T-helper 9 cell (primary cell): ENCODE measurements at places on chromosomes 5 and 9.
A peak's percentile ranks its signal among the peaks of the same experiment; 100 is the strongest.

DNA sequence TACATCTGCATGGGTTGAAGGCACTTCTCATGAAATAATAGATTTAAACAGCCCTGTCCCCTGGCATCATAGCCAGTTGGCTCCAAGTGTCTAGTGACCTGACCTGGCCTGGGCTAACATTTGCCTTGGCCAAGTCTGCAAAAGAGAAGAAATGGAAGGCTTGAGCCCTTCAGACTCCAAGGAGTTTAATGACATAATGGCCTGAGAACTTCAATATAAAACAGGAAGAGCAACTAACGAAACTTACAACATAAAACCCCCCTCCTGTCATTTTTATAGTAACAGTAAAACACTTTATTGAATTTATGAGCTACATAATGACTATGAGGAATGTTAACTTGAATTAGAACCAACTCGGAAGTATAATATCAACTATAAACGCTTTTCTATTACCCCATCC lies 218.8 kb upstream of the TBCA start:
- no peak for DNase-seq

- no peak for DNase-seq
Observed at GRCh38 chr9:17846948-17847655, 268.2 kb downstream of the SH3GL2 start.

GRCh38 chr5:106376522-106376921 lies 1294.2 kb downstream of the EFNA5 start:
- DNase-seq, result no peak

GRCh38 chr9:124291801-124292396 lies 34.1 kb downstream of the NEK6 start:
- DNase-seq, result no peak

DNA sequence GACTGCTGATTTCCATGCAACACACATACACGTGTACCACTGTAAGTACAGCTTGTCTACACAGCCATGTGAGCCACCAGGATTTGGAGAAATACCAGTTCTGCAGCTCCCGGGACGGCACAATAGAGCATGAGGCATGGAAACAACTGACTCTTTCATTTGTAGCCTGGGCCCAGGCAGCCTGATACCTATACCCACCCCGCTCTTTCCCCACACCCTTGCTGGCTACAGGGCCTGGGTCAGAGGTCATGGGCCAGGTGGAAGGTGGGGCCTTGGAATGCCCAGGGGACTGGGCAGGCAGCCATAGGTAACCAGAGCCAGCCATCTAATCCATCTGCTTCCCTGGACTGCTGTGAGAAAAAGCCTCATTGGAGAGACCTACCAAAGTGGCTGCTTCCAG lies 39.0 kb upstream of the ZSWIM6 start:
- no peak for DNase-seq

DNA sequence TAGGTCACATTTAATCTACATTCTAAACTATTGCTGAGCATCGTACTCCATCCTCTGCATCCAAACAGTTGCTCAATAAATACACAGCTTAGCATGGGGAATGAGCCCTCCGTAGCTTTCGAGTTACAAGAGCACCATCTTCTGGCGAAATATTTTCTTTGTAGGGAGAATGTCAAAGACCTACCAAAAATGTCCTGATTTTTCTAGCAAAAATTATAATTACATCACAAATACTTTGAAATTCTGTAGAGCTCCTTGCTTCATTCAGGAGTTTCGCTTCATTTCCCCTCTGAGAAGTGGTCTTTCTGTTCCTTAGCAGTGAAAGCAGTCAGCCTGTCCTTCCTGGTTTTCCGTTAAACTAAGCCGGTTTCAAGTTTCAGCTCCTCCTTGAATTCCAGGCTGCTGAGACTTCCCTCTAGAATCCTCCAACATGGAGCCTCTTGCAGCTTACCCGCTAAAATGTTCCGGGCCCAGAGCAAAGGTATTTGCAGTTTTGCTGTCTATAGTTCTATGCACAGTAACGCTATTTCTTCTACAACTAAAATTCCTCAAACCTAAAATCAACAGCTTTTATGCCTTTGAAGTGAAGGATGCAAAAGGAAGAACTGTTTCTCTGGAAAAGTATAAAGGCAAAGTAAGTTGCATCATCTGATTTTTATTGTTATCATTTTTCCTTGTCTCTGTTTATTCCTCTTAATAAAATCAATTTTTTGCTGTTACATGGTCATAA lies at the start of gene GPX8:
GPX8 (plus strand) TSS at position 409 of the 730 bp plus-strand sequence; CDS start at position 431, 22 bp downstream.
- DNase-seq, result no peak

- DNase-seq, result no peak
Observed at GRCh38 chr5:135205632-135206349, 171.8 kb upstream of the PITX1 start.

DNA sequence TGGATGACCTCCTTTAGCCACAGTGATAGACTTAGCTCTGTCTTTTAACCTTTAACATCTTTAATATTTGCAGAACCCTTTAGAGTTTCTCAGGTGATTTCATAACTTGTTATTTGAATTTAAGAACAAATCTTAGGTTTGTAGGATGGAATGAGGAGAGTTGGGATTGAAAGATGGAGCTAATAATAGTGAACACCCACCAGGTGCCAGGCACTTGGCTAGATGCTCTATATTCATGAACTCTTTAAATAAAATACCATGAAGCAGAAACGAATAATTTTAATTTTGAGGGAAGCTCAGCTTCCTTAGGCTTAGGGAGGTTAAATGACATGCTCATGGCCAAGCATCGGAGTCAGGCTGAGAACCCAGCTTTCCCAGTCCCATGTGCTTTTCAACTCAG lies 19.4 kb upstream of the CARNMT1 start:
- DNase-seq, result no peak

GRCh38 chr5:115343855-115344254 lies 47.4 kb upstream of the CCDC112 start:
- DNase-seq, result no peak

GRCh38 chr5:54753034-54753433 lies 232.4 kb downstream of the ESM1 start:
- no peak for DNase-seq

DNA sequence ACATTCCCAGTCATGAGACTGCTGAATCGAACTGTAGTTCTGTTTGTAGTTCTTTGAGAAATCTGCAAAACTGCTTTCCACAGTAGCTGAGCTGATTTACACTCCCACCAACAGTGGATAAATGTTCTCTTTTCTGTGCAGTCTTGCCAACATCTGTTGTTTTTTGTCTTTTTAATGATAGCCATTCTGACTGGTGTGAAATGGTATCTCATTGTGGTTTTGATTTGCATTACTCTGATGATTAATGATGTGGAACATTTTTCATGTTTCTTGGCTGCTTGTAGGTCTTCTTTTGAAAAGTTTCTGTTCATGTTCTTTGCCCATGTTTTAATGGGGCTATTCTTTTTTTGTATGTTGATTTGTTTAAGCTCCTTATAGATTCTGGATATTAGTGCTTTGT lies 187.3 kb upstream of the TLE4 start:
- no peak for DNase-seq

- no peak for DNase-seq
Observed at GRCh38 chr5:79069488-79070349, at the start of the genes BHMT2 and DMGDH. BHMT2 (plus strand) TSS chr5:79069767; CDS start chr5:79069783, 16 bp downstream. DMGDH (minus strand) TSS chr5:79069674; CDS start chr5:79069620, 54 bp downstream.

DNA sequence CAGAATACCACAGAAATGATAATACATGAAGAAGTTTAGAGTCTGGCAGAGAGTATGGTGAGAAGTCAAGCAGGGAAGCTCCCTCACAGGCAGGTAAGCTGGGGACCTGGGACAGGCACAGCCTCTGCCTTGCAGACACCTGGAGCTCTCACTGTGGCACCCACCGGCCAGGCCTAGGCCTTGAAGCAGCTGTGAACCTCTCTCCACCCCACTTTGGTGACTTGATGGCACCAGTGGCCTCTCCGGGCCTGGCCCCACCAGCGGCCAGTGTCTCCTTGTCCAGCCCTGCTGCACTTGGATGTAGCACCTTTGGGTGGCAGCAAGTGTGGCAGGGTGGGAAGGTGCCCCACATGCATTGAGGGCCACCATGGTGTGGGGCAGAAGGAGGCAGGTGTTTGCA lies 330.5 kb downstream of the NPR3 start:
- DNase-seq, result no peak

DNA sequence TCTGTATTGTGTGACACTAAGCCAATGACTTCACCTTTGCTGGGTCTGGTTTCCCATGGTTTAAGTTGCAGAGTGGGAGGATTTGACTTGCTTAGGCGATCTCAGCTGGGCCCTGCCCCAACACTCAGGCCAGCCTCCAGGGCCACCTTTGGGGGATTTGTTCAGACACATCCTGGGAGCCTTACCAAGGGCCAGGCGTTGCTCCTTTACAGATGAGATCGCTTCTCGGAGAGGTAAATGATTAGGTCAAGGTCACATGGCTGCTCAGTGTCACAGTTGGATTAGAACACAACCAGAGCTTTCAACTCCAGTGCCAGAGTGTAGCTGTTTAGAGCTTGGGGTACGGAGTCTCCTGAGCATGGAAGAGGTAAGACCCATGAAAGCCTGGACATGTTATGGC lies 57.5 kb downstream of the COL27A1 start:
- no peak for DNase-seq

- no peak for DNase-seq
Observed at GRCh38 chr9:87193925-87194868, 246.9 kb upstream of the GAS1 start.

DNA sequence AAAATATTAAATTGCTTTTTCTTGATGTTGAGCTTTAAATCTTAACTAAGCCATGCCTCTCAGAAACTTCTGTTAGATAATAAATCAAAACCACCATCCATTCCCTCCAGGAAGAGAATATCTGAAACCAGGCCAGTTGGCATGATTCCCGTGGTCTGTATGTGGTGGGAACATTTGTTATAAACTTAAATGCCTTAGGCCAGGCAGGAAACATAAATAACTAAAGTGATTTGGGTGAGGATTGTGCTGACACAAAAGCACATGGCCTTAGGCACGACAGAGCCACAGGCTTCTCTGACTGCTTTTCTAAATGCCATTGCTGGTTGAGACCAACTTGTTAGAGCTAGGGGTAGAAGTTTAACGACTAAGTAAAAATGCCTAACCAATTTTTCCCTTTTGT lies 255.9 kb downstream of the GABRG2 start:
- DNase-seq, result no peak

GRCh38 chr5:131198625-131199024 lies 27.9 kb downstream of the LYRM7 start:
- DNase-seq, result no peak

- no peak for DNase-seq
Observed at GRCh38 chr9:69573651-69574050, 98.5 kb downstream of the APBA1 start.

DNA sequence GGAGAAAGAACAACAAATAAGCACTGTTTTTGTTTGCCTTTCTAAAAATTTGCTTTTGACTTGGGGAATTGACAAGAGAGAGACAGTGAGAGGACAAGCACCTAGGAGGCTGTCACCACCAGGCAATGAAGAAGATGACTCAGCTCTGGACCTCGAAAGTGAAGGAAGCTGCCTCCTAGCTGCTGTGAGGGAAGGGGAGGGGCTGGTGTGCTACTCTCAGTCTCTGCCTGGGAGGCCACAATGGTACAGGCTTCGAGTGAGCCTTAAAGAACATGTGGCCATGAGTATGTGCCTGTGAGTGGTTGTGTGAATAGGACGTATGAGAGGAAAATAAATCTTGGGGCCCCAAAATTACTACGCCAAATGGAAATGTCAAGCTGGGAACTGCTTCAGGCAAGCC lies 7.1 kb upstream of the PLK2 start:
- no peak for DNase-seq

DNA sequence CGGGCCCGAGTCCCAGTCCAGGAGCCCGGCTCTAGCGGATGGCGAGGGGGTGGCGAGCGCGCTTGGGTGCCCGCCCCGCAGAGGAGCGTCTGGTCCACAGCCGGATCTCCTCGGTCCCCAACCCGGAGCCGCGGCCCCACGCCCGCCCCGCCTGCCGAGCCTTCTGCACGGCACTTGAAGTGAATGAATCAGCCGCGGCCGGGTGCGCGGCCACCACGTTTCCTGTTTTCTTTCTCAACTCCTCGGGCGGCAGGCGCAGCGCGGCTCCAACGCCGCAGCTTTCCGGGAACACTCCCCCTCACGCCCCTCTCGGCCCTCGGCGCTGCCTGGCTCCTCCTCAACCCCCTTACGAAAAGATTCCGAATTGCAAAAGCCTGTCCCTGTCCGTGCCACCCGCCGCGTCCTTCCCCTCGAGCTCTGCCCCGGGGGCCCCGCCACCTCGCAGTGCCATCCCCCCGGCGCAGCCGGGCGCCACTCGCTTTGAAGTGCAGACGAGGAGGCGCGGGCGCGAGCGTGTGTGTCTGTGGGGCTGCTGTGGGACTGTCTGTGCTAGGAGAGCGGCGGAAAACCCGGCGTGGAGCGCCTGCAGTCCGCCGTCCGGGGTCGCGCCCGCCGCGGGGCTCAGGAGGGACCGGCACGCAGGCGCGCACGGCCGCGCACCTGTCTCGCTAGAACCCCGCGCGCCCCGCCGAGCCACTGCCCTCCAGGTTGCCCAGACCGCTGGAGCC lies 456.6 kb downstream of the RAB3C start:
- peak; percentile 84 for DNase-seq

GRCh38 chr5:113612060-113612496 lies 98.6 kb downstream of the YTHDC2 start:
- DNase-seq, result no peak

DNA sequence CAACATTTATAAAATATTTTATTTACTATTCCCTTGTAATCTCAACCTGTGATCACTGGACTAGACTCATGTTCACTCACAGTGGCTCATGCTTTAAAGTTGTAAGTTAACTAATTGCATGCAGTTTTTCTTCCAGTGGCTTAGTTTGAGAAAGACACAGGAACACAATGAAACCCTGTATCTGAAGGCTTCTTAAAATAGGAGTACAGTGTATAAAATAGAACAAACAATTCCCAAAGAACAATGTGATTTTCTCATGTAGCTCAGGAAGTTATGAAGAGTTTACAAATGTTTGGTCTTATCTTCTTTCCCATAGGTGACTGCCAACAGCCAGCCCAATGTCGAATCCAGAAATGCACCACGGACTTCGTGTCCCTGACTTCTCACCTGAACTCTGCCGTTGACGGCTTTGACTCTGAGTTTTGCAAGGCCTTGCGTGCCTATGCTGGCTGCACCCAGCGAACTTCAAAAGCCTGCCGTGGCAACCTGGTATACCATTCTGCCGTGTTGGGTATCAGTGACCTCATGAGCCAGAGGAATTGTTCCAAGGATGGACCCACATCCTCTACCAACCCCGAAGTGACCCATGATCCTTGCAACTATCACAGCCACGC lies 5.9 kb downstream of the RGMB start:
- no peak for DNase-seq

DNA sequence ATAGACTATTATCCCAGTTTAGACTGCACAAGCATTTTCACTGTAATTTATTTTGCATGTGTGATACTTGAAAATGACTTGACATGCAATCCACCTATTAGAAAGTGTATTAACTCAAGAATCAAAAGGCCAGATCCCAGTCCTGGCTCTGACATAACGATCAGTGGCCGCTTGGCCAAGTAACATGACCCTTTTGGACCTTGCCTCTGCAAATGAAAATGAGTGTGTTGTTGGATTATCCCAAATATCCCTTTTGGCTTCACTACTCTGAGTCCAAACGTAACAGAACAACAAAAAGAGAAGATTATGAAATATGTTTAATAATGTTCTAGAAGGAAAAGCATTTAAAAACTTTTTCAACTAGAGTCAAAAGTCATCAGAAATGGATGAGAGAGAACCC lies 19.0 kb downstream of the DMGDH start:
- no peak for DNase-seq
